ENCODE measurements at places on chromosomes 11 and 22.

DNA sequence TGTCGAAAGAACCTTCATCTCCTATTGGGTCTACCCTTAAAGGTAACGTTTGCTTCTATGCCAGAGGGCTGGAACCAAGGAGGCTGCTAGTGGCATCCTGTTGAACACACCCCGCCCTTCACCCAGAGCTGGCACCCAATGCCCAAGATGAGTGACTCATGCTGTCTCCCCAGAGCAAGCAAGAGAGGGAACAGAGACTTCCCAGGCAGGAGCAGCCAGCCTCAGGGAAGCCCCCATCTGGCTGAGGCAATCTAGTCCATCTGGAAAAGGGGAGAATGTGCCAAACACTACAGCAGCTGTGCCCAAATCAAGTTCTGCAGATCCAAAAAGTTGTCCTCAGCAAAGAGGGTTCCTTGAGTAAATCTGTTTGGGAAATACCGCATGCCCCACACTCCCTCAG is 91.9 kb upstream of the TP53I11 start:
- DNase-seq, result no peak

DNA sequence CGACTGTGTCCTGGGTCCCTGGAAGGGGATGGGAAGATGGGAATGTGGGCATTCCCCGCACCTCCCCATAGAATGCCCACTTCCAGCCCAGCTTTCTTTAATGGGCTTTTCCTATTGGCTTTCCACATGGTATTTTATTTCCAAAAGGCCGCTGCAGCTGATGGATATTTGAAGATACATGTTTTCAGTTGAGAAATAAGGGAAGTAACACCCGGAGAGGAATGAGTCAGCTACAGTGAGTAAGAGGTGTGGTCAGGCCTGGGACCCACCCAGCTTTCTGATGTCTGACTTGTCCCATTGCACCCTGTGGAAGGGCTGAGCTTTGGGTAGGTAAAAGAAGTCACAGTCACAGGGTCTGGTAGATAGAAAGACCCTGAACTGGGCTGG is 476.9 kb downstream of the MIAT start:
- no peak for DNase-seq

DNA sequence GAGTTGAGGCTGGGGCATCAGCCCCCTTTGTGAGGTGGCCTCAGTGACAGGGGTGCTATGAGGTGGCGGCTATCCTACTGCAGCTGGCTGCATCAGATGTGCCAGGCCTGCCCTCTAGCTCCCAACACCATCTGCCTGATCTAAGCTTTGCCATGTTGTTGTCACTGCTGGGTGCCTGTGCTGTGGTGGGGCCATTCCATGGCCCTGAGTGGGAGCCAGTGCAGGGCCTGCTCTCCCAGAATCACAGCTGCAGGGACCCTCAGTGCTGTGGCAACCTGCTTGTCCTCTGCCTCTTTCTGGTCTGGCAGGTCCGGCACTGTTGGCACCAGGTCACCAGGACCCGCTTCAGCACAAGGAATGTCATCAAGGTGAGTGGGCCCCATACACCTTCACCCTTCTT is 1.8 kb upstream of the SNU13 start:
- DNase-seq, result no peak

GRCh38 chr11:124917115-124917637 is 1.9 kb upstream of the HEPN1 start:
- DNase-seq, result no peak

GRCh38 chr11:728901-729491 is 18.3 kb upstream of the TALDO1 start:
- no peak for DNase-seq

- no peak for DNase-seq
Observed at GRCh38 chr22:48520884-48521588, 1306.6 kb downstream of the BRD1 start.

DNA sequence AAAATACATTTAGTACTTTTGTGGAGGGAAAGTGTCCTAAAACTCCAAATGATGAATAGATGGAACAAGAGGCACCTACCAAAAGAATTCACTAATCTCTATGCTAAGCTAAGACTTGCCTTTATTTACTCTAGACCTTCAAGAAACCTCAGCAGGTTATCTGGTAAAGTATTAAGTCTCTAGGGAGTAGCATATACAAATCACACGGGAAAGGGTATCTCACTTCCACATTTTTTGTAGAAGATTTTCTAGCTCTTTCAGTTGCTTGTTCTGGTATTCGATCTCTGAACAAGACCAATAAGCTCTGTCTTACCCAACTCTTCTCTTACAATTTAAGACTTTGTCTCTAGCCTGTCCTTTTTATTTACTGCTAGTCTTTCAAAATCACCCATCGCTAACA is 18.1 kb upstream of the CADM1 start:
- no peak for DNase-seq

DNA sequence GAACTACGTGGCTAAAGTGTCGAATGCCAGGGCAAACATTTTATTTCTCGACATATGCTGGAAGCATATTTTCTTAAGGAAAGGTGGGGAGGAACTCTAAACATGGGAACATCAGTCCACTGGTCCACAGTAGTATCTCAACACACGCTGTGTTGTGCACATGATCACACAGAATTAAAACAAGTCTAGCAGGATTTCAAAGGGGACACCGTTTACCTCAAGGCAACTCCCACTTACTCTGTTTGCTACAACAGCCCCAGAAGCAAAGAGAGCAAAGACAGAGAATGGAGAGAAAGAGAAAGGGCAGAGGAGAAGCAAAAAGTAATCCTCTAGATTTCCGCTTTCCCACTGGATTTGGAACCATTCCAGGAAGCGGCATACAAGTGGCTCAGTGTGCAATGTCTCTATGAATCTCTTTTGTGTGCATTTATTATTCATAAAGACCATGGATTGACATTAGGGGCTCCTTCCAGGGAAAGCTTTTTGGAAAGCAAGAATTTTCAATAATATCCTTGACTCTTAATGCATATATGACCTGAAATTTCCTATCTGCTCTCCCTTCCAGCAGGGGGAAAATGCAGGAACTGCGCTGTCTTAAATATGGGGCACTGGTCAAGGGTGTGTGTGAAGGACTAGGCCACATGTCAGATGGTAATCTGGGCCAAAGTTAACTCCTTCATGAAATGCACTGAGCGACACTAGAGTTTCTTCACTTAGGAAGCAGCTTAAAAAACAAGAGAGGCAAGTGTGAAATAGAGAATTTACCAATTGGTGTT is 34.8 kb upstream of the CCDC34 start:
- no peak for DNase-seq

- no peak for DNase-seq
Observed at GRCh38 chr11:44793350-44794090, 66.8 kb downstream of the TSPAN18 start.

DNA sequence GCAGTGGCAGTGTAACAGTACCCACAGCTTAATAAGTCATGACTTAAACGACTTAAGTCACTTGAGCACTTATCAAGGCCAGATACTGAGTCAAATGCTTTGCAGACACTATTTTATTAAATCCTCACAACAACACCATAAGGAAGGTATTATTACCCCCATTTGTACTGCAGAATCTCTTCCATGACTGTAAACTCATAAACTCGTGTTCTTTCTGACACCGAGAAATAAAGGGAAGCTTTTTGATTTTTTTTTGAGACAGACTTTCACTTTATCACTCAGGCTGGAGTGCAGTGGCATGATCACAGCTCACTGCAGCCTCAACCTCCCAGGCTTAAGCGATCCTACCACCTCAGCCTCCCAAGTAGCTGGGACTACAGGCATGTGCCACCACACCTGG is 103.8 kb downstream of the ABTB2 start:
- DNase-seq, result no peak

DNA sequence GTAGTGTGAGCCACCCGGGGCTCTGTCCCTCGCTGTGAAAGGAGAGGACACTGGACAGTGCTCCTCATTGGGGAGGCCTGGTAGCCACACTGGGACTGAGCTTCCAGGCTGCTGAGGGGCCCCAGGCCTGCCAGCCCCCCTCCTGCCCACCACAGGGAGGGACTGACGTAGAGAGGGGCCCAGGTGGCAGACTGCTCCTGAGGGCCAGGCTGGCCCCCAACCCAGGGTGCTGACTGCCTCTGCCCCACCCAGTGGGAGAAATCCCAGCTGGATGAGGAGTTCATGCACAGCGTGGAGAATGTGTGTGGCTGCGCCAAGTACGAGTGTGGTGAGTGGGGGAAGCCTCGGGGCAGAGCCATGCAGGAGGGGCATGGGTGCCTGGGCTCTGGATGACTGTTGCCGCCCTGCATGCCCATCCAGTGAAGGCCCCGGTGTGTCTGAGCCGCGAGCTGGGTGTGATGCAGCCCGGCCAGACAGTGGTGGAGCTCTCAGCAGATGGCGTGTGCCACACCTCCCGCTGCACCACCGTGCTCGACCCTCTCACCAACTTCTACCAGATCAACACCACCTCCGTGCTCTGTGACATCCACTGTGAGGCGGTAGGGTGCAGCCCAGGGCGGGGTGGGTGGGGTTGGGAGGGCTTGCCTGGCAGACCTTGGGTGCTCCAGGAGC is 78.7 kb upstream of the MYOD1 start:
- DNase-seq, result no peak

- DNase-seq, result no peak
Observed at GRCh38 chr11:73439002-73439843, 63.0 kb downstream of the RELT start.

DNA sequence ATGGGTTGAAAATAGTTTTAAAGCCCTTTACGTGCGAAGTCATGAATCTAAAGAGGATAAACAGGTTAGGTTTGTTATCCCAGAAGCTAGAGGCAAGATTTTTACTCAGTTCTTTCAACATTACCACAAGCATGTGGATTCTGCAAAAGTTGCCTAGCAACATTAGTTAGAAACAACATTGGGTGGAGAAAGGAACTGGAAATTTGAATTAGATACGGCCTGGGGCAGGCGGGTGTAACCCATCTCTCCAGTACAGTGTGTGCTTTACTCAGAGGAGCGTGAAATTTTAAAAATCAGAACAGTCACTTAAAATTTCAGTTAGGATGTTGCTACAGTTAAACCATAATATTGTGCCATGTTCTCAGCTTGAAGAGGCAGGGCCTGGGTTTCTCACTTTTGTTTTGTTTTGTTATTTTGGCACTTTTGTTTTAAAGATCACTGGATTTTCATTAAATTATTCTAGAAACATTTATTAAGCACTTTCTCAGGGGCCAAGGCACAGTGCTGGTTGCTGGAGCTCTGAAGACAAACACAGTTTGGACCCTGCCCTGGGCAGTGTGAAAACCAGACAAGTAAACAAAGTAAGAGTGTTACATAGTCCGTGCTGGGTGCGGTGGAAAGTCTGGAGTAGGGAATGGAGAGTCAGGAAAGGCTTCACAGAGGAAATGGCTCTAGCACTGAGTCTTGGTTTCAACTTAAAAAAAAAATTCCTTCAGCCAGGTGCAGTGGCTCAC is 4.4 kb upstream of the WEE1 start:
- no peak for DNase-seq

DNA sequence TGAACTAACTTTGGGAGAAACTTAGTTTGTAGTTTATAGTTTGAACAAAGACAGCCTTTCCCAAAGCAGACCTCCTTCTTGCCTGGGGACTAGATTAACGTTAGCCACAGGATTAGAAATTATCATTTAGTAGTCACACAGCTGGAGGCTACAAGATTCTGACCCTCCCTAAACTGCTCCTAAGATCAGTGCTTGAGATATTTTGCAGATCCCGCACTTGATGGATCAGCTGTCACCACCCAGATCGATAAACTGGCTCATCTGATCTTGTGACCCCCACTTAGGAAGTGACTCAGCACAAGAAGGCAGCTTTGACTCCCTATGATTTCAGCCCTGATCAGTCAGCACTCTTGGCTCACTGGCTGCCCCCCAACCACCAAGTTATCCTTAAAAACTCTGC is 1.6 kb downstream of the SLC22A24 start:
- no peak for DNase-seq

DNA sequence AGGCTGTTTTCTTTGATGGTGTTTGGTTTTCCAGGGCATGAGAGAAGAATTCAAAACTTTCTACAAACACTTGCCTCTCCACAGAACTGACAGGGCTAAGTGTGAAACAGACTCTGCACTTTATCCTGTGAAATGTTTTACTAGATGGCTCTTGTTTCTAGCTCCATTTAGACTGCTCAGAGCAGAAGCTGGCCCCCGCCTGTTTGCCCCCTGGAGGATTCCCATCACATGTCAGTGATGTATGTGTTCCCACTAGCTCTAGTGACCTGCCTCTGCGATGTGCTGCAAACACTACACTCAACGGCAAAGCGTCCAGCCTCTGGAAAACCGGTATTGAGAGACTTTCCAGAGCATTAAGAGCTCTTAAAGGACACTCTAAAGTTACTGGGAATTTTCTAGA is 41.4 kb upstream of the PCF11 start:
- no peak for DNase-seq

DNA sequence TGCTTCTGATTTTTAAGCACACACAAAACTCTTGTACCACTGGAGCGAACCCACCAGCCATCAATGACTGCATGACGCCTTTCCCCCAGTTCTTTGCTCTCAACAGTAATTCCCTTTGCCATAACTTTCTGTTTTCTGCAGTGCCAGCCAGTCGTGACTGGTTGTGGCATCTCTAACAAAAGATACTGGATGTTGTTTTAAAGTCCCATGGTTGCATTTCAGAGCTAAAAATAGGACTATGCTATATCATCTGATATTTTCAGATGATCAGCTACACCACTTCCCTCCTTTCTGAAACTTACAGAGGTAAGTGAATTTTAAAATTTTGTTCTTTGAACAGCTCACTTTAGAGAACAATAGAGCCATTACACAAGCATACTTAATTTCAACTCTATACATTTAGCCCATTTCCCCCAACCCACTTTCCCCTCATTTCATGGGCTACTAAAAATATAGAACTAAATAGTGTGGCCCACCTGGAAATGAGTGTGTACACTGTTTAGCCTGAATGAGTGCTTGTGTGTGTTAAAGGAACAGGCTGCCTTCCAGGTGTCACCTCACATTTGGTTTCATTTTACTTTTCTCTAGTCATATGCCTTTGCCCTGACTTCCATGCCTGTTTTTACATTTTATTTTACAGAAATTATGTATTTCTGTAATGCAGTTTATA is 136.9 kb upstream of the ZC3H12C start:
- DNase-seq, result no peak

GRCh38 chr11:76810151-76810853 is 27.1 kb downstream of the TSKU start:
- no peak for DNase-seq

- no peak for DNase-seq
Observed at GRCh38 chr22:47219789-47220188, 457.3 kb downstream of the TBC1D22A start.

DNA sequence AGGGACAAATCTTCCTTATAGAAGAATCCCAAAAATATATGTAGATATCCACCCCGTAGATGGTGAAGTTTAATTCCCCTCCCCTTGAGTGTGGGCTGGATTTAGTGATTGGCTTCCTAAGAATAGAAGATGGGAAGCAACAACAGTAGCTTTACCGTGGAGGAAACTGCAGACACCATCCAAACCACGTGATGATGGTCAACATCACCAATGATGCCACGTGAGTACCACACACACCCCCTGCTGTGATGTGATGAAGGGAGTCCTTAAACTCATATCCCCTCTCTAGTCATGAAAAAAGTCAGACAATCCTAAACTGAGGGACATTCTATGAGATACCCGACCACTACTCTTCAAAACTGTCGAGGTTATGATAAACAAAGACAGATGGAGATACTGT is 76.4 kb upstream of the SLC22A12 start:
- no peak for DNase-seq

Data from cortex of kidney (tissue), 1 donor.